ENCODE measurements at places on chromosomes 5 and 9. TPM values are rescaled to one million over a fixed set of nuclear protein-coding genes. Genes with fewer than 3 reads are reported as not detected.

GRCh38 chr5:2639425-2639824 is 112.1 kb downstream of the IRX2 start:
- DNase-seq: no peak

DNA sequence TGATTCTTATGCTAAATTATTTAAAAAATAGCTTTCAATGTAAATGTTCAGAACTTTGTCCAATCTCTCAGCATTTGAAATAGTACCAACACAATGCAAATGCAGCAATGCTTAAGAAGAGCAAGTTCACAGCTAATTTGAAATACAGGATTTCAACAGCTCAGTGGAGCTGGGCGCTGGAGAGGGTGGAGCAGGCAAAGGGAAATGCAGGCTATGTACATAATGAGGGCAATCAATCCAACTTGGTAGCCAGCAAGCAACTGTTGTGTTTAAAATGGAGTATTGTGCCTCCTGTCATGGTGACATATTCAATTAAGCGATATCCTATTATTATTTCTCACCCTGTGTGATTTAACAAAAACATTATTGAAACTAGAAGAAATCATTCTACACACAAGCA is 568.8 kb downstream of the PSAT1 start:
- DNase-seq: no peak

DNA sequence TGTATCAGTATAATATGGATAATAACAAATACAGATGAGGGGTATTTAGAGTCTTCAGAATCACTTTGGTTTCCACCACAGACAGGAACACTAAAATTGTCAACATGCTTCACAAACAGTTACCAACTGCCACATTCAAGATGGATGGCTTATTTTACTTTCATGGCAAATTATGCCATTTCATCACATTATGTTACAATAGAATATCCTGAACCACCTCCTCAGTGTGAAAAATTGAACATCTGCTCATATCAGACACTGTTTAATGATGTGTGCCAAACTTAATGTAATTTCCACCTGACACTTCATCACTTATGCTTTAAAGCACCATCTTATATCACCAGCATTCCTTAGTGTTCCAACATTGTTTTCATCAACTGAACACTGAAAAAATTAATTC is 357.4 kb downstream of the KCNN2 start:
- no peak for DNase-seq

GRCh38 chr5:16992006-16992405 is 55.9 kb upstream of the MYO10 start:
- DNase-seq: no peak

EIF4E1B gene
- total RNA-seq: 0.68 TPM

NXNL2 gene
- 0.74 TPM for total RNA-seq
